Stimulated activated CD8-positive, alpha-beta memory T cell treated with anti-CD3 and anti-CD28 coated beads, Interleukin-15, amount 100 ng/mL, for 48 hours (primary cell): ENCODE measurements at places on chromosomes 16 and 17.

DNA sequence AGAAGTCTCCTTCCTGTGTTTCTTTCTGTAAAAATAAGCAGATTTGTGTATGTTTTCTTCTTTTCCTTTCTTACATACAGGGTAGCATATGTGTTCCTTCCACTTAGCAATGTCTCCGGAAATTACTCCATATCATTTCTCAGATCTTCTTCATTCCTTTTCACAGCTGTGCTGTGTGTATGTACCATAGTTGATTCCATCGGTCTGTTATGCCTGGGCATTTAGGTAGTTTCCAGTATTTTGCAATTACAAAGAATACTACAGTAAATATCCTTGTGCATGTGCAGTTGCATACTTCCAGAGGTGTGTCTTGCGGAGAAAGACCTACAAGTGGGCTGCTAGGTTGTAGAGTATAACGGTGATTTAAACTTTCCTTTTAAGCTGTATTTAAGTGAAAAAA is 69.8 kb downstream of the CLEC16A start:
- DNase-seq: no peak

DNA sequence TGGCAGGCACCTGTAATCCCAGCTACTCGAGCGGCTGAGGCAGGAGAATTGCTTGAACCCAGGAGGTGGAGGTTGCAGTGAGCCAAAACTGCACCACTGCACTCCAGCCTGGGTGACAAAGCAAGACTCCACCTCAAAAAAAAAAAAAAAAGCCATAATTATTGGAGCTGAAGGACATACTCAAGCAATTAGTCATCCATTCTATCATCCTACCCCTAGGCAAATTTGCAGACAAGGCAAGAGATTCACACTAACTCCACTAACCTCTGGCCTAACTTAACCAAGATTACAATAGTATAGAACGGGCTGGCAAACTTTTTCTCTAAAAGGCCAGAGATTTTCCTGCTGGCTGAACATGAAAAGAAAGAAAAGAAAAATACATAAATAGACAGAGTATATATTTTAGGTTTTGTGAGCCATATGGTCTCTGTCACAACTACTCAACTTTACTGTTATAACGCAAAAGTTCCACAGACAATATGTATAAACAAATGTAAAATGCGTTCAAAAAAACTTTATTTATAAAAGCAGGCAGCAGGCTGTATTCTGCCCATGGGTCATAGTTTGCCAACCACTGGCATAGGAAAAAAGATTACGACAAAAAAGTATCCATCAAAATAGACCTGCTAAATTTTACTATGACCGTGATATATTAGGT is 29.7 kb downstream of the BRIP1 start:
- DNase-seq: no peak

GRCh38 chr17:59572301-59572924 is 7.0 kb downstream of the DHX40 start:
- DNase-seq: no peak

GRCh38 chr17:75553295-75554110 is 28.0 kb downstream of the LLGL2 start:
- DNase-seq: no peak

- DNase-seq: no peak
Observed at GRCh38 chr17:44223541-44224071, 4.1 kb upstream of the UBTF start.

DNA sequence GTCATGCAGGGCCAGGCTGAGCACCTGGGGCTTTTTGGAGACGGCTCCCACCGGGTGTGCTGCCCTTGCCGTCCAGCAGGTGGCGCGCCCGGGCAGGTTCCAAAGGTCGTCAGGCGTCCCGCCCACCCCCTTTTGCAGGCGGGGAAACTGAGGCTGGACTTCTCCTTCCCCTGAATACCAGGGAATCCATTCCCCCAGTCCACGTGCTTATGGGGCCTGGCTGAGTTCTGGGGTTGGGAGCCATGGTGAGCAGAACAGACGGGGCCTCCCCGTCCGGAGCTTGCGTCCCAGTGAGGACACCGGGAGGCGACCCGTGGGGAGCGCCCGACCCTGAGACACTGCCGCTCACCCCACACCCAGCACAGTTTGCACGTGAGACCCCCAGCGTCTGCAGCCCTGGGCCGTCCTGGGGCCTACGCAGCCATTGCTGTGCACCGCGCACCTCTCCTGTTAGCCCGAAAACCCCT is 51.8 kb upstream of the JPH3 start:
- no peak for DNase-seq

DNA sequence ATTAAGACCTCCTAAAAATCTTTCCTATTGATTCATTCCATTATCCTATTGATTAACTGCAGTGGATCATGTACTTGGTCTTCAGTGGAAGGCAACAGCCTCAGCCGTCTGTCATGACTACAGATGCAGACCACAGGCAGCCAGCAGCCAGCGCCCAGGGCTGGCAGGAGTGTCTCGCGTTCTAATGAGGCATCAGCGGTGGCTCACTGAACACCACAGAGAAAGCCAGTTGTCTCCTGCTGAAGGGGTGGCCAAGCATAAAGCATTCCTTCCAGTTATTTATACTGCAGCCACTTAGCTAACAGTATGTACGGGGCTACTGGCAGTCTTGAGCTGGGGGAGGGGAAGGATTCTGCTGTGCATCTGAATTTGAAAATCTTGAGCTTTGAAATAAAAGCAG is 214.3 kb downstream of the IRX3 start:
- DNase-seq: no peak

- no peak for DNase-seq
Observed at GRCh38 chr17:50105811-50106210, 10.7 kb downstream of the PDK2 start.

DNA sequence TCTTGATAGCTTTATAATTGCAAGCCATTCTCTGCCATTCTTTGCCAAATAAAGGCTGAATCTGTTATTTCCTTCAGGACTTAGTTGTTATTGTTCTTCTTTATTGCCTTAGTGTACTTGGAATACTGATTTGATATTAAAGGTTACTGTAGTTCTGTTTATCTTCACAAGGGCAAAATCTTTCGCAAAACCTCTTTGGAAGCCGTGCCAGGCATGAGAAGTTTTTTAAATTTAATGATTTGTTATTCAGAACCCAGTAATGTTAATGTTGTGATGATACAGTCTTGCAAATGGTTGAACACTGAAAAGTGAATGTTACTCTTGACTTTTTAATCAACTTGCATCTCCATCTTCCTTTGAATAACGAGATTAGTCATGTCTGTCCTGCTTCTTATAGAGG is 1225.2 kb upstream of the GOT2 start:
- DNase-seq: no peak

DNA sequence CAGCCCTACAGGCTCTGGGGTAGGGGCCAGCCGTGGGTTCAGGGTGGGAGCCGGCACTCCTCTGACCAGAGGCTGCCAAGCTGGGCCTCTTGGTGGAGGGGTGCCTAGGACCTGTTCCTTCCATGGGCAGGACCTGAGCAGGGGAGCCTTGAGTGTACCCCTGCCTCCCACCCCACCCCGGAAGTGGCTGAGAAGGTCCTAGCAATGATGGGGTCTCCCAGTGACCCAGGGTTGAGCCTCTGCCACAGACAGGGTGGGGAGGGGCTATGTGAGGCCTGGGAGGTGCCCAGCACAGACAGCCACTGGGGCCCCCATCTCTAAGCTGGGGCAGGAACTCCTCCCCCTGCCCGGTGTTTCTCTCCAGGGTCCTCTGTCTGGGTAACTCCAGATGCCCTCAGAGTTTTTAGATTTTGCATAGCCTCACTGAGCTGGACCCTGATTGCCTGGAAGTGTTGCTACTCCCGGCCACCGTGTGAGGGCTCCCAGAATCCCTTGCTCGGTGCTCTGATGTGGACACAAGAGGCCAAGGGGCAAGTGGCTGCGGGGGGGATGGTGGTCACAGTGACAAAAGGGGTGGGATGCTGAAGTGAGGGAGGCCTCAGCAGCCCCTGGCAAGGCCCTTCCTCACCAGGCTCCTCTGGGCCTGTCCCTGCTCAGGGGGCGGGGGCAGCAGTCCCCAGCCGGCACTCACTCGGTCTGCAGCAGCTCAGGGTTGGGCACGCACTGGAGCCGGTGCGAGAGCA is 6.4 kb upstream of the MTSS2 start:
- no peak for DNase-seq

DNA sequence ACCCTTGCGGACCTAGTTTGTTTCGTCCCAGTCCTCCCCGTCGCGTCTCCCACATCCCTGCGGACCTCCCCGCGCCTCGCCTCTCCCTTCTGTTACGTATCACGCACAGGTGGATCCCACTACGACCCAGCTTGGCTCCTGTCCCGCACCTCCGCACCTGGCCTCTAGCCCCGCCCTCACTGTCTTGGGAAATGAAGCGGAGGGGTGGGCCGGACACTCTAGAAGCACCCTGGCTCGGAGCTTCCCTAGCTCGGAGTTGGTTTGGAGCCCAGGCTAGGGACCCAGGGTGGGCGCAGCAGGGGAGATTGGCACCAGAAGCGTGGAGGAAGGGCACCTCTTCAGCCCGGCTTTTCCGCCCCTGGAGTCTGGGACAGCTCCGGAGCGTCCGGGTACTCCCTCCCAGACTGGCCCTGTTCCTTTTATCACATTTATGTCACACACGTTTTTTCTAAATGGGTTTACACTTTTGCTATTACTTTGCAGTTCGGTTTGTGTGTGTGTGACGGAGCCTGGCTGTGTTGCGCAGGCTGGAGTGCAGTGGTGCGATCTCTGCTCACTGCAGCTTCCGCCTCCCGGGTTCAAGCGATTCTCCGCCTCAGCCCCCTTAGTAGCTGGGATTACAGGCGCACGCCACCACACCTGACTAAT is 1.4 kb upstream of the CEMP1 start:
- peak; percentile 64 for DNase-seq

DNA sequence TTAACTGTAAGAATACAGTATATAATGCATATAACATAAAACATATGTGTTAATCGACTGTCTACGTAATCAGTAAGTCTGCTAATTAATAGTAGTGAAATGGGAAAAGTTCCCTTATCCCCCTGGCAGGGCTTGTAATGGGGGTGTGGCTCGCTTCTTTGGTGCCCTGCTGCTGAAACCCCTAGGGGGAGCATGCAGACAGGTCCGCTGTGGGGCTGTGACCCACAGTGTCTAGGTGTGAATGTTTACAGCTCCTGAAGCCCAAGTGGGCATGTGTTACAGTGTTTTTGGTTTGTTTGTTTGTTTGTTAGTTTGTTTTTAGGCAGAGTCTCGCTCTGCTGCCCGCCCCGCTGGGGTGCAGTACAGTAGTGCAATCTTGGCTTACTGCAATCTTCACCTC is 495.7 kb downstream of the SHISA9 start:
- DNase-seq: no peak

DNA sequence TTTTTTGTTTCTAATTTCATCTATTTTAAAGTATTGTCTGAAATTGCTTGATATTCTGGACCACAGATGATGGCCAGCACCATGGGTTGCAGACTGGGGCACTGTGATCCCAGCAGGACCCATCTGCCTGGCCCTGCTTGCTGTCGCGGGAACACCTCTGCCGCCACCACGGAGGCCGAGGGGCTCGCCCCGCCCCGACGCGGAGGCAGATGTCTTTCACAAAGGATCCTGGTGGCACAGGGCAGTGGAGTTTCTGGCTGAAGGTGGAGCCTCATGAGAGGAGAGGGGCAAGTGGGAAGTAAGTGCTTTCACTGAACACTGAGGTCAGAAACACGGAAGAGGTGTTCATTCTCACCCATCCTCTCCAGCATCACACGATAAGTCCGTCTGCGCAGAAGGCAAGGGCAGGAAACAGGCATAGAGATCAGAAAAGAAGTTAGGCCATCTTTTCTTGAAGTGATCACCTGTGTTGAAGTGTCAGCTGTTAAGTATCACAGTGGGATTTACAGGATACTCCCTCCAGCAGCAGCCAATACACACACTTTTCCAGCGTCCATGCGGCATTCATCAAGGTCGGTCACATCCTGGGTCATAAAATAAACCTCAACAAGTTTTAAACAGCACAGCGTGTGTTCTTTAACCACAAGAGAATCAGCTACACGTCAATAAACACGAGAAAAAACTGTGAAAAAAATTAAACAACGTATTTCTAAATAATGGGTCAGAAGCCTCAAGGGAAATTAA is 194.5 kb downstream of the RPTOR start:
- DNase-seq: no peak

DNA sequence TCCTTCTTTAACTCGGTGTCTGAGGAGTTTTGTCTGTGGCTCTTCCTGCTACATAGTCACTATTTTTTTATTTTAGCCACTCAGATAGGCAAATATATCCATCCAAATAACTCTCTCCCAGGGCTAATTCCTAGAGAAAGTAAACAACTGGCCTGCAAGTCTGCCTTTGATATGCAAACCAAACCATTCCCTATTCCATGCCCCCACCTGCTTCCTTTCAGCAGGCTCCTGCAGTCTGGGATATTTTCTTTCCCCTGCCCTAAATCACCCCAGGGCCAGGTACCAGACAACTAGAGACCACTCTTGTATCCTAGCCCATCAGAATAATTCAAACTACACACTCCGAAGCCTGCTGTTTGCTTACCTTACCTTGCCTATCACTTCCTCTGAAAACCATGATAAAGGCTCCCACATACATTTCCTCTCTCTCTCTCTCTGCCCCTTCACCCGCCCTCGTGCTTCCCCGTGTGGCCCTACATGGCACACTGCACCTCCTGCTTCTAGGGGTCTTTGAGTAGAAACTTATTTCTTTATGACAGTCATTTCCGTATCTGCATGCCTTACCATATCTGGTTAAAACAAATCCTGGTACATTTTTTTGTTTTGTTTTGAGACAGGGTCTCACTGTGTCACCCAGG is 8.3 kb downstream of the CD300H start:
- no peak for DNase-seq

GRCh38 chr17:76506408-76507345 is 5.5 kb upstream of the RHBDF2 start:
- DNase-seq: peak; percentile 76

- peak; percentile 36 for DNase-seq
Observed at GRCh38 chr16:67029254-67030096, 526 bp downstream of the CBFB start.

GRCh38 chr16:58464047-58464915 is 35.7 kb upstream of the NDRG4 start:
- DNase-seq: no peak

GRCh38 chr17:34667656-34668055 is 88.3 kb downstream of the TMEM132E start:
- no peak for DNase-seq

DNA sequence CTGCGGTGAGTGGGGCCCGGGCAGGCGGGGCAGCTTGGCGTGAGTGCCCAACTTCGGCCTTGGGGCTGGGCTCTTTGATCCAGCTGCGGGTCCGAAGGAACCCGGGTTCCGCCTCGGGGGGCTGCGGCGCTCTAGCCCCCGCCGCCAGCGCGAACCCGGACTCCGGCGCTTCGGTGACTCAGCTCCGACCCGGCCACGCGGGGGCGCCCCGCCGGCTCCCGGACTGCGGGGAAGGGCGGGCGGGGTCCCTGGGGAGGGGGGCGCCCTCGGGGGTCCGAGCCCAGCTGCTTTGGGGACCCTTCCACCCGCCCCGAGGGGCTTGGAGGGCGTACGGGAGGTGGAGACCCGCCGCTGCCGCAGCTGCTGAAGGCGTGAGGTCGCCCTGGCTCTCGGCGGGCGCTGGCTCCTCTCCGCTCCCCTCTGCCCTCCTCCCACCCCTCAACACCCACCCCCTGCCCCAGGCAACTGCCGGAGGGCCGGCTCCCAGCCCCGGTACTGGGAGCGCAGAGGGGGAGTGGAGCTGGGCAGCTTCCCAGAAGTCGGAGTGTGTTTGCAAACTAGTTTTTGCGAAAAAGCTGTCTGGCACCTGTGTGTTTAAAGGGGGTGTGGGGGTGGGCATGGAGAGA is 516 bp downstream of the CPNE2 start:
- DNase-seq: no peak
